A549 treated with Hydrocortisone at 1 μM for 4 hours (cell line): ENCODE measurements at places on chromosomes 6 and 20. TPM values are rescaled to one million over a fixed set of nuclear protein-coding genes. Genes with fewer than 3 reads are reported as not detected.

Gene KIF25
- total RNA-seq: 0.03 to 0.14 TPM (median 0.09 TPM) in 4 of 5 replicates, not detected in the other

Gene WFDC12
- not detected in 5 replicates for total RNA-seq

Gene HSPA1L
- total RNA-seq: 1.2 to 2.0 TPM (median 1.6 TPM) in 5 replicates

Gene CCN2
- total RNA-seq: 108 to 197 TPM (median 152 TPM) in 5 replicates

Gene CENPW
- total RNA-seq: 28.8 to 43.6 TPM (median 41.7 TPM) in 5 replicates
